A549 treated with GW870086 at 1 μM for 4 hours (cell line): ENCODE measurements at places on chromosomes 7 and 10. TPM values are rescaled to one million over a fixed set of nuclear protein-coding genes. Genes with fewer than 3 reads are reported as not detected.

PITX3 gene
- 0.40 to 0.89 TPM (median 0.85 TPM) in 5 replicates for total RNA-seq

DPP6 gene
- 0.26 TPM in 1 of 5 replicates, not detected in the others for total RNA-seq

CYP26C1 gene
- total RNA-seq = not detected in 5 replicates

UPK3BL1 gene
- total RNA-seq = 8.5 to 20.2 TPM (median 12.7 TPM) in 5 replicates

IL6 gene
- total RNA-seq = 0.94 to 2.0 TPM (median 1.2 TPM) in 5 replicates

GIMAP4 gene
- total RNA-seq = not detected in 5 replicates

CLEC5A gene
- not detected in 5 replicates for total RNA-seq

UTF1 gene
- total RNA-seq = 0.12 TPM in 1 of 5 replicates, not detected in the others

MGAM2 gene
- 0.01 to 0.02 TPM in 2 of 5 replicates, not detected in the others for total RNA-seq

ZNF239 gene
- total RNA-seq = 1.7 to 2.5 TPM (median 2.3 TPM) in 5 replicates

ACHE gene
- 2.2 to 3.0 TPM (median 2.8 TPM) in 5 replicates for total RNA-seq

TAF5 gene
- total RNA-seq = 2.4 to 3.6 TPM (median 3.2 TPM) in 5 replicates

SORCS3 gene
- total RNA-seq = not detected in 5 replicates

MYO1G gene
- total RNA-seq = 0.10 to 0.26 TPM (median 0.17 TPM) in 5 replicates

PRSS58 gene
- not detected in 5 replicates for total RNA-seq

OR6B1 gene
- not detected in 5 replicates for total RNA-seq

ARHGEF35 gene
- 0.25 to 0.49 TPM (median 0.33 TPM) in 5 replicates for total RNA-seq

CALN1 gene
- not detected in 5 replicates for total RNA-seq

SPAM1 gene
- total RNA-seq = not detected in 5 replicates

SLC26A3 gene
- total RNA-seq = not detected in 5 replicates

COL13A1 gene
- total RNA-seq = 0.23 to 0.65 TPM (median 0.36 TPM) in 3 of 5 replicates, not detected in the others

PPP1R17 gene
- total RNA-seq = not detected in 5 replicates

AKR1C4 gene
- 0.10 to 0.32 TPM (median 0.24 TPM) in 5 replicates for total RNA-seq
